Activated CD4-positive, CD25-positive, alpha-beta regulatory T cell treated with anti-CD3 and anti-CD28 coated beads, Interleukin-2, amount 50 U/mL, for 72 hours (primary cell): ENCODE measurements at places on chromosomes 13 and 19.

- no peak for DNase-seq
Observed at GRCh38 chr19:29609636-29610035, 3.6 kb downstream of the POP4 start.

- no peak for DNase-seq
Observed at GRCh38 chr19:38778733-38779132, 5.4 kb upstream of the LGALS7 start.

DNA sequence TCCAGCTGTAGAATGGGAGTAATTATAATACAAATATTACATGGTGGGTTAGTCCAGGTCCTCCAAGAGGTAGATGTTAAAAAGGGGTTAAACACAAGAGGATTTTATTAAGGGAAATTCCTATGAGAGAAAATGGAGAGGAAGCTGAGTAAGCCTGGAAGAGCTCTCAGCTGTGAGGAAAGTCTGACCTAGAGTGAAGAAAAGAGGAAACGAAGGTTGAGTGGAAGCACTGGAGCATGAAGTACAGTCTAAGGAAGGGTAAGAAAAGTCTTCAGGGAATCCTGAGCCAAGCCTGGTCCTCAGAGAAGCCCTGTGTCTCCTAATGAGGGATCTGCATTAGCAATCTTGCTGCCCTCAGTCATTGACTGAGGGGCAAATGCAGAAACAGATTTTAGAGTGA, 506.2 kb downstream of the GPC5 start:
- no peak for DNase-seq

GRCh38 chr19:6660930-6661329, 9.0 kb downstream of the TNFSF14 start:
- no peak for DNase-seq
